Stimulated activated CD4-positive, alpha-beta T cell treated with anti-CD3 and anti-CD28 coated beads, Interleukin-15, amount 100 ng/mL, for 48 hours (primary cell): ENCODE measurements at places on chromosomes 5 and 9.

DNA sequence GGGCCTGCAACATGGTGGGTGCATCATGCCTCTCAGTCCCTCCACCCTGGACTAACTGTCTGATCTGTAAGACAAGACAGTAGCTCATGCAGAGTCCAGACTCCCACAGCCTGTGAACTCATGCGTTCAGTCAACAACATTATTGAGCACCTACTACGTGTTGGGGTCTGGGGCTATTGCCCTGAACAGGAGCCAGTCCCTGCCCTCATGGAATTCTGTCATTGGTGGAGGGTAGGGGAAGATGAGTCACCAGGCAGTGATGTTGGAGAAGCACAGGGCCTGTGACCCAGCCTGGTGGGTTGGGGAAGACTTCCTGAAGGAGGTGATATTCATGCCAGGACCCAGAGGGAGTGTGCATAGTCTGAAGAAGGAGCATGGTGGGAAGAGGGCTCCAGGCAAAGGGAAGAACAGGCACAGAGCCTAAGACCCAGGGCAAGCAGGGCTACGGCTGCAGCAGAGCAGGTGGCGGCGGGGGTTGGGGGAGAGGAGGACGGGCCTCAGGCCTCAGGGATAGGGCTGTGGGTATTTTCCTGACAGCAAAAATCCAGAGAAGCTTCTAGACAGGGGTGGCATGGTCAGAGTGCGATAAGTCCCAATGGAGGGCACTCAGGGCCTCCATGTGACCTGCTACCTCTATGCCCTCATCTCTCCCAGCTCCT is 26.7 kb upstream of the PSD2 start:
- DNase-seq: no peak

DNA sequence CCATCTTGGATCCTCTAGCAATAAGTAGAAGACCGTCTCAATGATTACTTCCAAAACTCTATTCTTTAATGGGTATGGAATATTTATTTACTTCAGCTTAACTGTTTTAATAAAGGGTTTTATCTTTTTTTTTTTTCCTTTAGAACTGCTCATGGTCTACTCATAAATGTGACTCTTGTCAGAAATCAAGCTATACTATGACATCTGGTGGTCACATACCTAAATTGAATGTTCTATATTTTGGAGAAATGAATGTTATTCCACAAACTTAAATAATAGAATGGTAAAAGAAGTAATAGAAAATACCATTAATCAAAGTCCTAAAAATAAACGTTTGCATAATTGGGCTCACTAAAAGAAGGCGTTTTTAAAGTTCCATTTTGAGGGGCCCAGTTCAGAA is 131.2 kb upstream of the PLCXD3 start:
- DNase-seq: no peak

- no peak for DNase-seq
These were observed 196.9 kb downstream of the MAST4 start for GRCh38 chr5:66793049-66793448.

DNA sequence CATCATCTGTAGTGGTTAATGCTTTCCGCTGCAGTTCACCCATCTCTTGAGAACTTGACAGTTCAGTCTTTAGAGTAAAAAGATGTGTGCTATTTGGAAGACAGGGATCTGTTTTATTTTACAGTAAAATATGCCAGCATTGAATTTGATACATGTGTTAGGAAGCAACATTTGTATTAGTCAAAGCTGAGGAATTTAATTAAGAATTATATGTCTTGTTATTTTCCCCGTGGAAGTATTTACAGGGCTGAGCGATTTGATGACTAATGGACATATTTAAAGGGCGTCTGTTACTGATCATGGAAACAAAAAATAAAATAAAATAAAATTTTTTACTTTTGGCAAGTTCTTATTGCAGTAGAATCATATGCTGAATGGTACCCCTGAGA is 101.3 kb downstream of the PAM start:
- DNase-seq: no peak

DNA sequence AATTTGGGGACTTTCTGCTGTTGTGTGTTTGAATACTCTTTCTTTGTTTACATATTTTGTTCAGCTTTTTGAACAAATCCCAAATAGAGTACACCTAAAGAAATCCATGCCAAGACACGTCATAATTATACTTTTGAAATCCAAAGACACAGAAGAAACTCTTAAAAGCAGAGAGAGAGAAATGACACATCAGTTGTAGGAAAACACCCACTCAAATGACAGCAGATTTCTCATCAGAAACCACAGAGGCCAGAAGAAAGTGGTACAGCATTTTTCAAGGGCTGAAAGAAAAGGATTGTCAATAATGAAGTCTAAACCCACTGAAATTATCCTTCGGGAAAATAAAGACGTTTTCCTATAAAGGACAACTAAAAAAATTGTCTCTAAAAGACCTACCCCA is 378.6 kb downstream of the GADD45G start:
- DNase-seq: no peak

GRCh38 chr9:135827301-135827700 is 80.0 kb downstream of the CAMSAP1 start:
- no peak for DNase-seq

GRCh38 chr9:87100001-87100400 is 152.7 kb upstream of the GAS1 start:
- DNase-seq: no peak

DNA sequence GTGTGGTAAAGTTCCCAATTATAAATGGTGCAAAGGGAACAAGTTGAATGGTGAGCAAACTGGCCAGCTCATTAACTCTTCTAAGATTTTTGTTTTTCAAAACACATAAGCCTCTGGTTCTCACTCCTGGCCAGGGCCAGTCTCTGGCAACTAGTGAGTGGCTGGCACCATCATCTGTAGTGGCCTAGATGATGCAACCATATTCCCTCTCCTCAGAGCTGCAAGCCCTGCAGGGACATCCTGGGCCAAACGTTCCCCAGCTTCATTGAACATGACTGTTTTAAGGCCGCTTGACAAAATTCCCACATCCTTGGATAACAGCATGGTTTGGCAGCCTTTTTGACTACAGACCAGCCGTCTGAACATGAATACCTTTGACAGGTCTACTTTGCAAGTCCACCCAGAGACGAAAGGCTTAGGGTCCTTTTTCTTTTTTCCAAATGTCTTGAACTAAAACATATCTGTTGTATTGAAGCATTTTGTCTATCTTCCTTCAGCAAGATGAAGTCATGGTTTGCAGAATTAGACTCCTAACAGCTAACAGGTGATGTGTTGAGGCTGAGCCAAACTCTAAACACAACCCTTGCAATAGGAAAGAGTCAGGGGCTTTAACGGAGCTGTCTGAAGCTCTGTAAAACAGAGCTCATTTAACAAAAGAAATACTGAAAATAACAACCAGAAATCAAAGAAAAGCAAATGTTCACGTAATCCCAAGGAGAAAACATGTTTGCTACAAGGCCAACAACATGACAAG is 23.8 kb downstream of the MACROH2A1 start:
- no peak for DNase-seq
